ENCODE measurements at places on chromosomes 1 and 21.

- DNase-seq, result no peak
Observed at GRCh38 chr1:157415661-157416060, 136.7 kb downstream of the FCRL5 start.

DNA sequence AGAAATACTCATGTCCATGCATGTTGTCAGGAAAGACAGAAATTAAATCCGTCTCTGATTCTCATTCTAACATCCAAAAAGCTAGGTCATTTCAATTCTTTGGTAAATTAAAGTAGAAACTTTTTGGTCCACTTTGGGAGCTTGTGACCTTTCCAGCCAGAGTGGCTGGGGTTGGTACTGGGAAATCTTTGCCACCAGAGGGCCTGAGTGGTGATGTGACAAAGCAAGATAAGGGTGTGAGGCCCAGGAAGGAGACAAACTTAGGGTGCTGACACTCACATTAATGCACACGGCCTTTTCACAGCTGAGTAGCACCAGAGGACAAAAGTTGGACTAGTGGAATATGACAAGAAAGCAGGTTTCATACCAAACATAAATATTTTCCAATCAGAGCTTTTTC is 144.3 kb downstream of the DNM3 start:
- DNase-seq, result no peak

- DNase-seq, result no peak
Observed at GRCh38 chr1:188723332-188724020, 1754.2 kb downstream of the BRINP3 start.

DNA sequence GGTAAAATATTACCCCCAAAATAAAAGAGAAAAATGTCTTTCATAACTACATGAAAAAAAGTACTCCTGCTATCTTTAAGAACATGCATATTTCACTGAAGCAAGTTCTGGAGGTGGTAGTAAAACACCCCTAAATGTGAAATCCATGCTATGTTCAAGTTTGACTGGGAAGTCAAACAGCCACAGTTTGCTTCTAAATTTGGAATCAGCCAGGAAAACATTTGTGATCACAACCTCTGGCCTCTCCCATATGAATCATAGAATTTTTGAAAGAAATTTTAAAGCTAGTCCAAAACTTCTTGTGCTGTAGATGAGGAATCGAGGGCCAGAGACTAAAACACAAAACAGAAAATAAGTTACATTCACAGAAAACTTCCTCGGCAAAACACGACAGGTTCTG is 6.6 kb downstream of the SORT1 start:
- no peak for DNase-seq

GRCh38 chr1:233730809-233731208 is 116.9 kb downstream of the KCNK1 start:
- DNase-seq, result no peak

DNA sequence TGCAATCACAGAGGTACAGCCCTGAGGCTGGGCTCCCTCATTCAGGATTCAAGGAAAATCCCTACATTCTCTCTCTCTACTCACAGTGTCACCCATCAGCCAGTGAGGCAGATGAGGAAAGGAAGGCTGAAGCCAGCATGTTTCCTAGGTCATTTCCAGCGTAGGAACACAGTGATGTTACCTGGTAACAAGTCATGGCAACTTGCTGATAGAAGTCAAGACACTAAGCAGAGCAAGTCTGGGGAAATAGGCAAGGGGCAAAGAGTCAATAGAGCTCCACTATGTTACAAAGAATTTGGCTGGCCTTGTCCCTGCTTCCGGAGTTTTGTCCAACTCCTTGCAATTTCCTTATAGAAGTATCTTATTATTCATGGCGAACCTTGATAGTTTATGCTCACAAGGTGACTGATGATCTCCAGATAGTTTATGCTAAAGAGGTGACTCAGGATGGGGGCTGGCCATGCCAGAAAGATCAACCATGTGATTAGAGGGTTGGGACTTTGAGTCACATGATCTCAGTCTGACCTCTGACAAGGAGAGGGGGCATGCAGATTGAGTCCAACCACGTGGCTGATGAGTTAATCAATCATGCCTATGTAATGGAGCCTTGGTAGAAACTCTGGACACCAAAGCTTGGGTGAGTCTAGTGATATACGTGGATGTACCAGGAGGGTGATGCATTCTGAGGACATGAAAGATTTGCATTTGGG is 51.1 kb downstream of the SUSD4 start:
- no peak for DNase-seq

DNA sequence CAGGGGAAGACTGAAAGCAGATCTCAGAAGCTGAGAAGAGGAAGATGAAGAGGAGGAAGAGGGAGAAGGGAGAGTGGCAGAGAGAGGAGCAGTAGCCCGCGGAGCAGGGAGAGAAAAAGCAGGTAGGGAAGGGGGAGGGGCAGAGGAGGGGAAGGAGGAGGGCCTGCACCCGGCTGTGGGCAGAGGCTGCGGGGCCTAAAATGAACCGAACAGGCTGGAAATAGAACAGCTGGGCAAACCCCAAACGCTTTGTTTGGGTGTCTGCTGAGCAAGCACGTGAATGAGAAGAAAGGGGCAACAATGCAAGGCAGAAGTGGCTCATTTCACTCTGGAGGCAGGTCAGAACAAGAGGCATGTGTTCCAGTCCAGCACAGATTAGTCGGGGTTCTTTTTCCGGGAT is 33.5 kb downstream of the KCNC4 start:
- no peak for DNase-seq

- DNase-seq, result no peak
Observed at GRCh38 chr1:25504706-25505595, 38.5 kb upstream of the LDLRAP1 start.

GRCh38 chr1:98176936-98177335 is 256.1 kb upstream of the DPYD start:
- no peak for DNase-seq

- DNase-seq, result no peak
Observed at GRCh38 chr1:184941735-184942134, 32.6 kb downstream of the NIBAN1 start.

GRCh38 chr1:20597650-20598049 is 8.8 kb downstream of the CDA start:
- no peak for DNase-seq

- no peak for DNase-seq
Observed at GRCh38 chr1:162094723-162095122, 25.2 kb downstream of the NOS1AP start.

GRCh38 chr21:43613755-43614638 is 45.3 kb downstream of the HSF2BP start:
- DNase-seq, result no peak

- no peak for DNase-seq
Observed at GRCh38 chr1:96206451-96206850, 515.1 kb upstream of the PTBP2 start.

- no peak for DNase-seq
Observed at GRCh38 chr1:119721896-119722295, 10.2 kb downstream of the PHGDH start.

- DNase-seq, result no peak
Observed at GRCh38 chr1:234778221-234779159, 168.5 kb upstream of the IRF2BP2 start.

- DNase-seq, result no peak
Observed at GRCh38 chr1:174969977-174970376, 29.8 kb upstream of the CACYBP start.

- no peak for DNase-seq
Observed at GRCh38 chr1:33420870-33421775, 9.8 kb downstream of the PHC2 start.

DNA sequence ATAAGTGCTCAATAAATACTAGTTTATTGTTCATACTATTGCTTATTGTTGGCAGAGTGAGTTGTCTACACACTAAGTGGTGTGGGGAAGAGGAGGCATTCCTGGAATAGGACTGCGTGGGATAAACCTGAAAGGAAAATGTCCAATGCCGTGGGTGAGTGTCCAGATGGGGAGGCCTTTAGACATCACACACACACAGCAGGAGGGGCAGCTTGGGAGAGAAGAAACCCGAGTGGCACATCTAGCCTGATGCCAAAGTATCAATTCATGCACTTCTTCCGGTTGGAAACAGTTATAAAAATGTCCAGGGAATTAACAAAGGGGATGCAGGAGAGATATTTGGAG is 27.3 kb downstream of the CCN1 start:
- no peak for DNase-seq

- DNase-seq, result no peak
Observed at GRCh38 chr1:30307182-30307581, 416.2 kb downstream of the MATN1 start.

GRCh38 chr1:70084314-70084915 is 121.0 kb downstream of the LRRC40 start:
- DNase-seq, result no peak

GRCh38 chr1:41388510-41388909 is 27.3 kb downstream of the FOXO6 start:
- no peak for DNase-seq

DNA sequence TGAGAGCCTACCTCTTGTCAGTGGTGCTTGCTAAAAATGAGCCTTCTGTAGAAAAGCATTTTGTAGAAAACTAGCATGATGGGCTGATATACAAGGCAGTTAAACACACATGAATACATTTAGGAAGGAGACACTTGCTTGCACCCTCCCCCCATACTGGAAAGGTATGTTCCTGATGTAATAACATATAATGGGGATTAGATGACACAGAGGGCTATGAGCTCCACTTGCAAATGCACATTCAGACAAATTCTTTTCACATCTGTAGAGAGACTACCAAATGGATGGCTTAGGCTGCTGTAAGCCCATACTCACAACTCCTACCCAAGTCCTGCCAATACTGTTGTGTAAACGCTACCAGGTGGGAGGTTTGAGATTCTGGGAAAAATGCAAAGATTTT is 634.0 kb downstream of the SMYD3 start:
- no peak for DNase-seq

GRCh38 chr1:214603819-214604252 is 841 bp downstream of the CENPF start:
- DNase-seq, result no peak

DNA sequence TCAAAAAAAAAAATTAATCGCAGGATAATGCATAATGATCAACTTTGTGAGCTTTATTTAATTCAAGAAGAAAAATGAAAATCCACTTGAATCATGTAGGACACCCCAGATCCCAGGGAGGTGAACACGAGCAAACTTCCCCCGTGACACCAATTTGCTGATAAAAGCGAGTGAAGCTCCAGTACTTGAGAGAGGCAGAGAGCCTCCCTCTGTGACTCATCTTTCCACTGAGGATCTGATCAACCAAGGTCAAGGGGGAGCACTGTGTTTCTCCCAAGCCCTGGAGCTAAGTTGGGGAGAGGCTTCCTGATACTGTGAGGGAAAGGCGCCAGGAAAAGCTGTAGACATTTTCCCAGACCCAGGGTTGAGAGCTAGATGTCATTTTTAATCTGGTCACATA is 160.9 kb downstream of the SLC44A5 start:
- DNase-seq, result no peak

DNA sequence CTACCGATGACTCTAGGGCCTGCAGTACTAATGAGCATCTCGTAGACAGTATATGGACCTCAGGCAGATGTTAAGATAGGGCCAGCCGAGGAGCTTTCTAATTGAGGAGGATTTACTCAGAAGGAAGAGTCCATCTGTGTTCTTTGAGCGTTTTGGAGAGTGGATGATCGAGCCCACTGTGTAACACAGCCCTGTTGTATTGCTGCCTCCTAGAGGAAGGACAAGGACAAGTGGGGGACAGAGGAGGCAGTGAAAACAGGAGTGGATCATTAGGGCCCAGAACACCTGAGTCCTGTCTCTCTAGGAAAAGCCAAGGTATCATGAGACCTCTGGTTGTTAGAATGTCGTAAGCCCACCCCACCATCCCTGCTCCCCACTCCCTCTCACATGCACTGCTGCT is 62.9 kb downstream of the TBX19 start:
- DNase-seq, result no peak

- no peak for DNase-seq
Observed at GRCh38 chr1:207097871-207098324, 6.1 kb upstream of the C4BPA start.

- DNase-seq, result peak; percentile 30
Observed at GRCh38 chr1:150622303-150622975, 7.0 kb downstream of the ENSA start.

- DNase-seq, result no peak
Observed at GRCh38 chr1:156964441-156964840, 44.0 kb downstream of the LRRC71 start.

DNA sequence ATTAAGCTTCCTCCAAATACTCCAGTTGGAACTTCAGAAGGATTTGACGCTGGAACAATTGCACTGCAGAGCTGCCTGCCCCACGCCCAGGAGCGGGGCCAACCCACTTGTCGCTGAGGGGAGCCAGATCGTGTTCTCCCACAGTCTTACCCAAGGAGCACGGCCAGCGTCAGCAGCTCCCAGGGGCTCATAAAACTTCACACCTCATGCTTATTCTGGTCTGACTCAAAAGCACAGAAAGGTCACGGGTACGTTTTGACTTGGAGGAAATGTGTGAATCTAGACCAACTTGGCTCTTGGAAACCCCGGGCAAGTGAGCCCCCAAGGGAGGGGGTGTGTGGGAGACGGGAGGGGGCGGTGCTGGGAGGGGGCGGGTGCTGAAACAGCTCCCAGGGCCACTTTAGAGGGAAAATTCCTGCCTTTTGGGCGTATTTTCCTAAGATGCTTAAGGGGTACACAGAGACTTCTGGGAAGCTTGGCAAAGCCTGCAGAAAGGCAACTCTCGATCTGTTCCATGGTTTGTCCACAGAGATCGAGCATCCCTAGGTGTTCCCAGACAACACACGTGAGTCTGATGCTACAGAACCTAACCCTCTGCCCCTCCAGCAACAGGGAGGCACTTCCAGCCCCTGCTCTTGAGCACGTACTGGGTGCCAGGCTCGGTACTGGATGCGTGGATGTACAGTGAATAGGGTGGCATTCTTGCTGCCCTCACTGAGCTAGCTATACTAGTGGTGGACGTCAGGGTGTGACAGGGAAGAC is 98.9 kb downstream of the DHRS3 start:
- DNase-seq, result no peak

- DNase-seq, result no peak
Observed at GRCh38 chr21:15795533-15795932, 65.8 kb downstream of the USP25 start.

GRCh38 chr1:193494368-193494767 is 308.0 kb upstream of the B3GALT2 start:
- no peak for DNase-seq

GRCh38 chr1:43982808-43983207 is 3.8 kb downstream of the B4GALT2 start:
- DNase-seq, result no peak

GRCh38 chr1:201169971-201170532 is 15.8 kb upstream of the TMEM9 start:
- DNase-seq, result no peak

DNA sequence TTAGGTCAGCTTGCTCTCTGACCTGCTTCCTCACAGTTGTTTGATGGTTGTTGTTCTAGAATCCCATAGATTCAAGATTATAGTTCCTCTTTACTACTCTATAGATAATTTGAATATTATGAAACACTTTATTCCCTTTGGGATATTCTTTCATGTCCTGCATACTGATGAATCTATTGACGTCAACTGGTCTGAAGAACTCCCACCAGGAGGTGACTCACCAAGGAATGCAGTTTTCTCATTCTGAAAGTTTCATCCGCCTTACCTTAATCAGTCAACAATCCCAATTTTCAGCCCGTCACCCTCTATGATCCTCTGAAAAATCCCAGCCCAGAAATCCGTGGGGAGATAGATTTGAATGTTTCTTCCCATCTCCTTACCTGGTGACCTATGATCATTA is 834.1 kb upstream of the PRMT6 start:
- DNase-seq, result no peak
